ENCODE measurements at places on chromosomes 12 and 14.
A peak's percentile ranks its signal among the peaks of the same experiment; 100 is the strongest.

GRCh38 chr14:67071506-67071905 lies 117.7 kb upstream of the GARIN2 start:
- DNase-seq, result no peak

GRCh38 chr12:23640754-23641153 lies 308.7 kb downstream of the SOX5 start:
- DNase-seq, result no peak

DNA sequence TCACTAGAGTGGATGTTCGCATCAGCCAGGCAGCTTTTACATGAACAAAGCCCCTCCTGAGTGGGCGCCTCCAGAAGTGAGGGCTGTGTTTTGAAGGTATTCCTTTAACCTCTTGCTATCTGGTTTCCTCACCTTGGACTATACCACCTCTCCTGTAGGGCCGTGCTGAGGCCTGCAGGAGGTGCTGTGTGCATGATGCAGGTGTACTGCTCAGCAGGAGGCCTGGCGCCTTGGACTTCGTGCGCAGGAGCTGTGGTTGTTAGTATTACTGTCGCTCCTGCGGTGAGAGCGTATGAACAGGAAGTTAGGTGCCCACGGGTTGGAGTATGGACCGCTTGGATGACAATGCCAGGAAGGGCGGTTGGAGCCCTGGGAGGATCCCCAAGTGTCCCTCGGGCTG lies 130.7 kb downstream of the TSPAN9 start:
- no peak for DNase-seq

GRCh38 chr12:47962198-47962597 lies 1.2 kb upstream of the TMEM106C start:
- DNase-seq, result no peak

DNA sequence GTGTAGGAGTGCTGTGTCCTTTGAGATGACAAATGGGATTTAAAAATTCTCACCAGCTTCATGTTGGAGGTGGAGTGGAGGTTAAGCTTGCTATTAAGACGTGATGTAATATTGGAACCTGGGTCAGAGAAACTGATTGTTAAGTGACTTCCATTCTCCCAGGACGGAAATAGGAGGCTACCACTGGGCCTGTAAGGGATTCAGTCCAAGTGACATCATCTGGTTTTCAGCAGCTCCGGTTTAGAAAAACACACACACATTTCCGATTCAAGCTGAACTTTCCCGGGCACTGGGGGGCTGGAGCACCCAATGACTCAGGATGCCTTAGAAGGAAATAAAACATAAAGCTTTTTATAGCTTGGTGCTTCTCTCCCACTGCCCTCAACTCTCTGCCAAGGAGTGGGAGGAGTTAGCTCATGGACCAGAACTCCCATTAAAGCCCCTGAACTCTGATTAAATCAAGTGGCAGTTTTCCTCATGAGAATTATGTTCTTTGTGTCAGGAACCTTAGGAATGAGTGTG lies 12.4 kb downstream of the CALM1 start:
- DNase-seq, result no peak

DNA sequence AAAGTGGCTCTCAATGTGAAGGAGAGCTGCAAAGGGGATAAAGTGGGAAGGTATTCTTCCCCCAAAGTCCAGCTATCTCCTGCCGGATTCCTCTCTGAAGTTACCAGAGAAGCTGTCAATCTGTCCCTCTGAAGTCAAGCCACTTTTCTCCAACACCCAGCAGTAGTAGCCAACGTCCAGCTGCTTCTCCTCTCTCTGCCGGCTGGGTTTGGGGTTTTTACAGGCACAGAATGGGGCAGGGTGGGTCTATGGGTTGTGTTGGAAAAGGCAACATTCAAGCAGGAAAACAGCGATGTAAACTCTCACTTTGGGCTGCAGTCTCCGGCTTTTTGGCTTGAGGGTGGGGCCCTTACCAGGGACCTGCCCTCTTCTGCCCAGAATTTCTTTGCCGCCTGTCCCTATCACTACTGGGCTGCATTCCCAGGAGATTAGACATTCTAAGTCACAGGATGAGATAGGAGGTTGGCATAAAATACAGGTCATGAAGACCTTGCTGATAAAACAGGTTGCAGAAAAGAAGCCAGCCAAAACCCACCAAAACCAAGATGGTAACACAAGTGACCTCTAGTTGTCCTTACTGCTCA lies 16.3 kb downstream of the CAPZA3 start:
- no peak for DNase-seq

DNA sequence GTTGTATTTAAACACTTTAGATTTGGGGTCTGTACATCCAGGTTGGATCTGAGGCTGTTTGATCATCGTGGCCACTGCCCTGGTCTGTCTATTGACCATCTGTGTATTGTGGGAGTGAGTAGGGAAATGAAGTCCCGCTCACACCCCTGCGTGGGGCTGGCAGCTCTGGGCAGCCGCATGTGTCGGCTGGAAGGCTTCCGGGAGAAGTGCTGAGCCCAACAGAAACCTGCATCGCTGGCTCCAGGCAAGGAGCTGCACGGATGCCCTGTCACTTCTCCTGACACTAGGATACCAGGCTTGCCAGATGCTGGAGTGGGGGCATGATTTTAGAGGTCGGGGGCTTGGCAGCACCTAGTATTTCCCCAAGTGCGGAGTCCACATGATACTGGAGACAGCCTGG lies 93.6 kb downstream of the PHETA1 start:
- no peak for DNase-seq

DNA sequence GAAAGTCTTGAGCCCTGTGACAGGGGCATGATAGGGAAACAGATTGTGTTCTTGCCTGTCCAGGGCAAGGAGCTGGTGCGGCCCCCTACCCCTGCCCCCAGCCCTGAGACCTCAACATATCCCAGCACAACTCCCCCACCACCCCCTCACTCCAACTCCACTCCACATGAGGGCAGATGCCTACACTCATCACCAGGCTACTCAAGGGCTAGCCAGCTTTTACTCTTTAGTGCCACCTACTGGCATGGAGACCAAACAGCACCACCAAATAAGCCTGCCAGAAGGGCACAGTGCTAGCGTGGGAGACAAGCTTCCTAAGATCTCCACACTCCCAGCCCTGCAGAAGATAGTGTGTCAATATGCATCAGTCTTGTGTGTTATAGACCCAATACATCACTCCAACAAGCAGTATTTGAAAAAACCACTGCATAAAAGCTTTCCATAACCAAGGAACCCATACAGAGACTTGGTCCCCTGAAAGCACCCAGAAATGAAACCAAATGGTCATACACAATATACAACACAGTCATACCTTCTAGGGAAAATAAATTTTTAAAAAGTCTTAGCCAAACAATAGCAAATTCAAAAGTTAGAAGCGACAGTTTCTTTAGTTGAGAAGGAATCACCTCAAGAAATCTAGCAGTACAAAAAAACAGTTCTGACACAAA lies 154.4 kb downstream of the KCNK10 start:
- DNase-seq, result peak; percentile 63

DNA sequence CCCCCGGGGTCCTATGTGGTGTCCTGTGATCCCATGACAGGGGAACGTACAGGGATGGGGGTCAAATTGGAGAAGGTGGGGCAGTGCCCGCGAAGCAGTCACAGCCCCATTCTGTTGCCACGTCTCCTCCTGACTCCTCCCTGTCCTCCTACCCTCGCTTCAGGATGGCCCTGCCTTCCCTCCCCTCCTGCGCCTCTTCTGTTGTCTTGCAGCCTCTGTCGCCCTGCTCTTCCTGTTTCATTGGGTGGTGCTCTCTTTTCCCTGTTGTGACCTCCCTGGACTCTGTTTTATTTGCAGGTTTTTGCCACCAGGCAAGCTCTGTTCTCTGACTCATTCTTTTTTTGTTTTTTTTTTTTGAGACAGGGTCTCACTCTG lies 18.7 kb downstream of the CABP1 start:
- no peak for DNase-seq

DNA sequence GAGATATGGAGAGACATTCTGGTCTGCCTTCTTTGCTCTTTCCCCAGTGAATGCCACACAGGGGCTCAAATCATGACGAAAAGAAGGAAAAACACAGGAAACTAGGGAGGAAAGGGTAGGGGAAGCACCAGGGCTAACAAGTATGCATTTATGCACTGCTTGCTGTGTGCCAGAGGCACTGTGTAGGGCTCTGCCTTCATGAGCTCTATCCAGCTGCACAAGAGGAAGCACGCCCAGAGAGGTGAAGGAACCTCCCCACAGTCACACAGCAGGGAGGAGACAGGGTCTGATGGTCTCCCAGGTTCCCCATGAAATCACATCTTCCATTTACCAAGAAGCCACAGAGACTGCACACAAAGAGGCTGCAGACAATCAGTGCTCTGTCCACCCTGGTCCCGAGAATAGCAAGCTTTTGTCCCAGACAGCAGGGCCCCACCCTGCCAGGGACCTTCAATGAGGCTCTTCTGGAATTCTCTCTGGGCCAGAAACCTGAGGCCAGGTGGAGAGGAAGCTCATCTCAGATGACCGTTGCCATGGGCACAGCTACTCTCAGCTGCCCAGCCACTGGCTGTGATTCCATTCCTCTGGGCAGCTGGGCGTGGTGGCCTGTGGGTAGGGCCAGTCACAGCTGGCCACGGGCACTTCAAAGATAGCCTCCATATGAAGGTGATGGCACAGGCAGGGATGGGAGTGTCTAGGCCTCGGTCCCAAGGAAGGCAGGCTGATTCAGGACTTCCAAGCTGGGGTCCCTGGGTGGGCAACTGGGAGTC lies 7.3 kb upstream of the TRPV4 start:
- DNase-seq, result no peak

DNA sequence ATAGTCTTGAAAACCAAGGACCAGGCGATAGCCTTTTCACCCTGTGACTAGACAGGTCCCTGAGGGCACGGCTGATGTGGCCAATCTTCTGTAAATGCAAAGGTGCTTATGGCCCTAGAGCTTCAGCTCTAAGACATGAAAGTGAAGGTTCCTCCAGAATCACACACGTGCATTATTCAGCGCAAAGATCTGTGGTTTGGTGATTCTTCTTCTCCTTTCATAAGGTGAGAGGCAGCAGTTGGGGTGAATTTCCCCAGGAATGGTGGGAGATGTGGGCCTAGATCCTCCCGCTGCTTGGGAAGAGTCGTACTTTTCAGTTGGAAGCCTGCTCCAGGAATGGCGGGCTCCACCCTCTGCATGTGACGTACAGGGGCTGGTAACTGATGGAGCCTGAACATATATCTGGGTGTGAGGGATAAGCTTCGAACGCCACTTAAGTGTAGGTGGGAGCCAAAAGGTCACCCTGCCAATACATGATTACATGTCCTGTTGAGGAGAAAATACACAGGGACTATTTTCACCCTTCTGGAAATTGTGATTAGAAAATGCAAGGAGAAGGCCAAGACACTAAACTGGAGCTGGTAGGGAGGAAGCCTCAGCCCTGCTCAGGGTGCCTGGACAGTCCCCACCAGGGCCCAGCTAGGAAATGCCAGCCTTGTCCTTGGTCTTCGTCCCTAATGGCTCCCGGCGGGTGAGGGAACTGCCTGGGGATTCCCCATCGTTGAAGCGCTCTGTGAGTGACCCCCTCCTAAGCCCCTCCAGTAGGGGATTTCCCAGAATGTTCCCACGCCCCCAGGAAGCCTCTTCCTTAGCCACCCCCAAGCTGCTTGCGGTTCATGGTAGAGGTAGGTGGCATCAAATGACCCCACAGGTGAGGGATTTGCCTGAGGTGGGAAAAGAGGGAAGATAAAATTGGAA lies 17.6 kb downstream of the BATF start:
- DNase-seq, result no peak

DNA sequence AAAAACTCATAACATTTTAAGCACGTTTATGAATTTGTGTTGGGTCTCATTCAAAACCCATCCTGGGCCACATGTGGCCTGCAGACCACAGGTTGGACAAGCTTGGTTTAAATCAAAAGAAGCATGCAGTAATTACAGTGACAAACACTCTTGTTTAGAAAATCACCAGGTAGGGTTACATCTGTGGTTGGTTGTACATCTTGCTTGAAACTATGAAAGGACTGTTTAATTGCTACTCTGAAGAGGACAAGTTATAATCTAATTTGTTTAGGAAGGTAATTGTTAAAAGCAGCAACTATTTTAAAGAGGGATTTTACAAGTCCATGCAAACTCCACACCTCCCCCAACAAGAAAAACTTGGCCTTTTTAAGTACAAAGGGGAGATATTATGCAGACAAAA lies 4.0 kb downstream of the TRIP11 start:
- DNase-seq, result no peak

GRCh38 chr14:65472189-65472588 lies 59.7 kb downstream of the FUT8 start:
- DNase-seq, result no peak

- DNase-seq, result no peak
Measured at GRCh38 chr12:71942703-71943102, 4.1 kb downstream of the TPH2 start.

GRCh38 chr14:86601813-86602212 lies 1071.9 kb downstream of the FLRT2 start:
- DNase-seq, result no peak

GRCh38 chr14:106235356-106236159 lies 709.2 kb downstream of the TMEM121 start:
- DNase-seq, result no peak

DNA sequence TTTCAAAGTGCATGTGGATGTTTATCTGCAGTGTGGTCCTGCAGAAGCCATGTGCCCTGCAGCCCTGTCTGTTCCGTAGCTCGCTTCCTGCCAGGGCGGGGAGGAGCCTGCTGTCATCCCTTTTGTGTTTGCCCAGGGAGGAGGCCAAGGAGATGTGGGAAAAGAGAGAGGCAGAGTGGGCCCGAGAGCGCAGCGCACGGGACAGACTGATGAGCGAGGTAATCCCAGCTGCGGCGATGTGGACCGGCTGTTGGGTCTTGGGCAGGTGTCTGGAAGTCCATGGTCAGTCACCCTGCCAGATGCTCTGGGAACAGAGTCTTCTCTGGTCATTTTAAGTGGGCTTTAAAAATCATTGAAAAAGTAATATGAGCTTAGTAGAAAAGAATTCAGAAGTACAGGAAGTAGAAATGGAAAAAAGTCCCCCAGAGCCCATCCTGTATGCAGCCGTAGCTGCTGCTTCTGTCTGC lies 12.8 kb downstream of the TCHP start:
- DNase-seq, result no peak

GRCh38 chr12:111753144-111753881 lies 13.4 kb upstream of the ALDH2 start:
- DNase-seq, result no peak

DNA sequence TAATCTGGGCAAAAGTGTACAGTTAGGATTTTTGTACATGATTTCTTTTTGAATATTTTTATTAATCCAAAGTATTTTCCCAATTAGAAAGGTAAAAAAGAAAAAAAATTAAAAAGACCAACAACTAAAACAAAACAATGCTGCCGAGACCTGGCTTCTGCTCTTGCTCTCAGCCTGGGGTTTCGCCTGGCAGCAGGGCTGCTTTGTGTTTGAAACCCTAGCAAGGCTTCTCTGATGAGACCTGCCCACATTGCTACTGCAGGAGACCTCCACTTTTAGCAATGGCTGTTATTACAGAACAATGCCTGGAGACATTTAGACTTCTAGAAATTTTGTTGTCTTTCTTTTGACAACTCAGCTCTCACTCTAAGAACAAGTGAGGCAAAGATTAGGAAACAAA lies 1153.0 kb upstream of the TMEM132C start:
- no peak for DNase-seq

- DNase-seq, result no peak
Measured at GRCh38 chr14:90198541-90199060, 57.8 kb upstream of the PSMC1 start.

GRCh38 chr12:19440019-19440858 lies 947 bp downstream of the AEBP2 start:
- peak; percentile 83 for DNase-seq

Data from activated CD8-positive, alpha-beta memory T cell treated with anti-CD3 and anti-CD28 coated beads, Interleukin-2, amount 50 U/mL, for 48 hours (primary cell).